ENCODE measurements at places on chromosomes 1 and 21. TPM values are rescaled to one million over a fixed set of nuclear protein-coding genes. Genes with fewer than 3 reads are reported as not detected.

Gene MFAP2
- total RNA-seq = 8.1 TPM

Gene UBIAD1
- 21.3 TPM for total RNA-seq

Gene PDZK1IP1
- 1.9 TPM for total RNA-seq

Gene ESPN
- total RNA-seq = 0.27 TPM

Gene RGS8
- under 0.01 TPM for total RNA-seq

Gene OR14A16
- total RNA-seq = not detected

Gene RBP7
- total RNA-seq = not detected

Gene GBP1
- total RNA-seq = 15.9 TPM

Gene SUSD4
- not detected for total RNA-seq

Gene STX12
- 7.5 TPM for total RNA-seq

Gene KPRP
- not detected for total RNA-seq

Gene KRTAP10-12
- not detected for total RNA-seq

Gene LCE3A
- total RNA-seq = not detected

Gene TFAP2E
- total RNA-seq = 1.3 TPM

Gene DISP3
- under 0.01 TPM for total RNA-seq

Gene DENND2D
- 17.8 TPM for total RNA-seq
